NCI-H1417 treated with DMSO at 0.1 percent for 48 hours (cell line): ENCODE measurements at places on chromosomes 2 and 18.

GRCh38 chr2:7146151-7146550, 228.9 kb downstream of the RNF144A start:
- DNase-seq = no peak

GRCh38 chr2:121136323-121136722, 148.7 kb downstream of the TFCP2L1 start:
- no peak for DNase-seq

DNA sequence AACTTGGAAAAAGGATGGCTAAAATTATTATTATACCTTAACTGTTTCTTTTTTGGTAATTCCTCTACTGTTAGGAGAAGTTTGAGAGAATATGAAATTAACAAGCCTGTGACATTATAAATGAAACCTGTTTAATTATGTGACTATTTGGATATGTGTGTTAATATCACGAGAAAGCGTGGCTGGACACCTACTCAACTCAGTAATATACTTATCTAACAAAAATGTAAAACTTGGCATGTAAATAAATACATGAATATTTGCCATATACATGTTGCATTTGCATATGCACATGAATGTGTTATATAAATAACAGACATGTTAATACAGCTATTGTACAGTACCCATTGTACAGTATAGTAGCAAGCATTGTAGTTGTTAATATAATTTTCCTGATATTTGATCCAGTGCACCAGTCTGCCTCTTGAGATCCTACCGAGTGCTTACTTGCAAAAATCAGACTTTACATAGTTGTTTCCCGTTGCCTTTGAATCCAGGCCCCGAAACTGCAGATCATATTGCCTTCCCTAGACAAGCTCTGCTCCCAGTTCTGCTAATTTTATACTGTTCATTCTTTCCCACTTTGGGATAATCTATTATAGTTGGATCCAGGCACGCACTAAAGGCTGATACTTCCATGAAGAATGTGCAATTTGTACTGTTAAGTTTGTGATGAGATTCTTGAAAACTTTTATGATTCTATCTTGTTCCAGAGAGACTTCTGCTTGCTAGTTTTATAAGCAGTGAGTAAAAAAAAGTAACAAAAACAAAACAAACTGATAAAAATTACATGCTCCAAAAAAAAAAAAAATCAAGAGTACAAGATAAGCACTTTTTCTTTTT, 395.6 kb downstream of the ARHGAP15 start:
- no peak for DNase-seq

DNA sequence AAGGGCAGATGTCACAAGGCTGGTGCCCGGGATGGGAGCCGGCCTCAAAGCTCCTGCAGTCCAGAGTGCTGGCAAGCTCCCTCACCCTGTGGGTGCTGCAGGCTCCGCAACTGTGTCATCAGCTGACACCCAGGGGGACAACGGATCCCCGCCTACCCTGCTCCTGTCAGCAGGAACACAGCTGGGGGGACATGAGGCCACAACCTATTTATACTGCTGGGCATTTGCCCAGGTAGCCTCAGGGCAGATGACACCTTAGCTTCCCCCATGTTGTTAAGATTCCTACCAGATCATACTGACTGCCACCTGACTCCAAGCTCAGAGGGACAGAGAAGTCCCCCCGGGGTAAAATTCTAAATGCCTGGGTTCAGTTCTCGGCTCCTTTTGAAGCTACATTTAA, 1.2 kb downstream of the ANKRD23 start:
- DNase-seq = no peak

DNA sequence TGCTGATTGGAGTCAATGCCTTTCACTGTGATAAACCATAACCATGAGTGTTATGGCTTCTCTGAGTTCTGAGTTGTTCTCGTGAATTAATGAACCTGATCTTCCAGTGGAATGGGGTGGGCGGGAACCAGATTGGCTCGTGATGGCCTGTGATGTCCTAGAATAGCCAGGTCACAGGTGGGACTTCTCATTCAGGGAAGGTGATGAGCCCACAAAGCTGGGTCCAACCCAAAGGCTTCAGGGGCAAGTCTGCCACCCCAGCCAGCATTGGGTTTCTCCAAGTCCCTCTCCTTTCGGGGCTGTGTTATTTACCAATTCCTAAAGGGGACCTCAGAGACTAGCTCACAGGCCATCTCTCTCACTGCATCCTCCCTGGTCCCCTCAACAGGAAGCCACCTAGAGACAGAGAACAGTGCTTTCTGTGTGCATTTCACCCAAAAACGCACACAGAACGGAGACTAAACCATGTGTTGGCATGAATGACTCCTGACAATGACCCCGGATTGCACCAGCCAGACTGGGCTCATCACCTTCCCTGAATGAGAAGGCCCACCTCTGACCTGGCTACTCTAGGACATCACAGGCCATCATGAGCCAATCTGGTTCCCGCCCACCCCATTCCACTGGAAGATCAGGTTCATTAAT, 85.5 kb downstream of the MALT1 start:
- no peak for DNase-seq

DNA sequence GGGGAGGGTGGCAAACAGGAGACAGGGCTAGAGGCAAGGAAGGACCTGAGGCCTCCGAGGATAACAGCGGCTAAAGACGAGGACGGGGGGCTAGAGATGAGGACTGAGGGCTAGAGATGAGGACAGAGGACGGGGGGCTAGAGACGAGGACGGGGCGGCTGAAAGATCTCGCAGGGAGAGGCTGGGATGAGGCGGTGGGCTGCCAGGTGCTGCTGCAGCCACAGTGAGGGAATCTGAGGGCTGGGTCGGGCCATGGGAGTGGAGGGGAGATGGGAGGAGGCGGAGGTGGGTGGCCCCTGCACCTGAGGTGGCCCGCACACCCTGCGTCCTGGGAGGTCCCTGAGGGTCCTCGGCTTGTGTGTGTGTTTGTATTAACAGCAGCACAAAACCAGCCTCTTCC, 350.2 kb upstream of the SALL3 start:
- DNase-seq = no peak

DNA sequence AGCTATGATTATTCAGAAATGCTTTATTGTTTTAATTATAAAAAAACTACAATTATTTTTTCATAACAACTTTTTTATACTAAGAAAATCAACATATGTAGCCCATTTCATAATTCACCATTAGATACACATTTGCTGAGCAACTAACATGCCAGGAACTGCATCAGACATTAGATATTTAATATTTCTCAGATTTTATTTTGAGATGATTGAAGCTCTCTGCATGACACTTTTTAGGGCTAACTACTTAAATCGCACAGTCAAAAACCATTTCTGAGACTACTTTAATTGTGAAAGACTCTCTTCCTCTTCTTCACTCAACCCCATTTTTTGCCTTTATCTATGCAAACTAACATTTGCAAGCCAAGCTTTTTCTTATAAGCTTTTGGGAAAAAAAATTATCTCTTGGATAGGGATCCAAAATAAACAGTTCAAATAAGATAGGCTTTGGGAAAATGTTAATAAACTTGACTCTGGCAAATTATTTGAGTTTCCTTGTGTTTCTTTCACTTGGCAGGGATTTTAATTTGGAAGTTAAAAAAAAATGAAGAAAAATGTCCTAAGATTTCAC, 9.1 kb upstream of the COL3A1 start:
- DNase-seq = no peak

DNA sequence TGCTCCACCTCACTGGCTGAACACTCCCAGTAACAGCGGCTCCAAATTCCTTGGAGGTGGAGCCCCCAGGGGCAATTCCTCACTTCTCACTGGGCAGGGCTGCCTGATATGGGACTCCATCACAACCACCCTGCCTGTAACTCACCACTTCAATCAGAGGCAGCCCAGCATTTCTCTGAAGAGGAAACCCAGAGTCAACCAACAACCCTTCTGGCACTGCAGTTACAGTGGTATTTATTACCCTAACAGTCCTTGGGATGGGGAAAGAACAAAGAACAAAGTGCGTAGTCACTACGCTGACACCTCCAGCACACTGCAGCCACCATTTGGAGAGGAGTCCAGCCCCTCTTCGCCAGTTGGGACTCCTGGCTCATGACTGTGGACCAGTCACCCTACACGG, 85.7 kb upstream of the GALNT13 start:
- DNase-seq = no peak

DNA sequence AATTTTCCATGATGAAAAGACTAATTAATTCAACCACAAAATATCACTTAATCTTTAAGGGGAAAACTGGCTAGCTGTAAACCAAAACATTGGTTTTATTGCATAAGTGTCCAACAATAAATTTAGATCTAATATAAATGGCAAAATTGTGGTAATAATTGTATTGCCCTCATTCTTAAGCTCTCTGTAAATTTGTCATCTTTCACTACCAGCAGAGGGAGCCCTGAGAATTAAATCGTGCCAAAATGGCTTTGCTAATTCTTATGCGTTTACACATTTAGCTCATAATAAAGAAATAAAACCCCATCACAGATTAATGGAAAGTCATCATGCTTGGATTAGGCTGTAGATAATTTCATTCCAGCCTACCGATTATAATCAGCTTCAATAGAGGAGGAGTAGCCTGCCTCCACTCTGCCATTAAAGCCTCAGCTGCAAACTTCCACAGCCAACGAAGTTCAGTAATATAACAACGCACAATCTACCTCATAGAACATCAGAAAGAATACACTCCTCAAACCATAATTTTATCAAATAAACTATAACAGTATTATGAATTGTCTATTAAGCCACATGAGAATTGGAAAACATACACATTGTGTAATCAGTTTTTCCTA, 70.0 kb upstream of the ATP5MC3 start:
- DNase-seq = peak; percentile 10

DNA sequence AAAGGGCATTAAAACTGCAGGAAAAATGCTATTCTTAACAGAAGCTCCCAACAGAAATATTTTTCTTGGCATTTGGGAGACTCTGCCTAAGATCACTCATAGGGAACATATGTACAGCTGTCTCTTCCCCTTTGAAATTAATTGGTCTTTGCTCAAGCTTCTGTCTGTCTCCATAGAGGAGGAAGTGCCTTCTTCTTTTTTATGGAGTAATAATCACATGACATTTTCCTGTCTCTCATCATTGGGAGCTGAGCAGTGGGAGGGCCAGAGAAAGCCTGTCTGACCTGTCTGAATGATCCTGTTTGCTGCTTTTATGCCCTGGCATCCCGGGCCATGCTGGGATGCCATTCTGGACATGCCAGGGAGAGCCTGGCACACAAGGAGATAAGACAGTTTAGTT, 145.6 kb downstream of the AQP4 start:
- DNase-seq = no peak

DNA sequence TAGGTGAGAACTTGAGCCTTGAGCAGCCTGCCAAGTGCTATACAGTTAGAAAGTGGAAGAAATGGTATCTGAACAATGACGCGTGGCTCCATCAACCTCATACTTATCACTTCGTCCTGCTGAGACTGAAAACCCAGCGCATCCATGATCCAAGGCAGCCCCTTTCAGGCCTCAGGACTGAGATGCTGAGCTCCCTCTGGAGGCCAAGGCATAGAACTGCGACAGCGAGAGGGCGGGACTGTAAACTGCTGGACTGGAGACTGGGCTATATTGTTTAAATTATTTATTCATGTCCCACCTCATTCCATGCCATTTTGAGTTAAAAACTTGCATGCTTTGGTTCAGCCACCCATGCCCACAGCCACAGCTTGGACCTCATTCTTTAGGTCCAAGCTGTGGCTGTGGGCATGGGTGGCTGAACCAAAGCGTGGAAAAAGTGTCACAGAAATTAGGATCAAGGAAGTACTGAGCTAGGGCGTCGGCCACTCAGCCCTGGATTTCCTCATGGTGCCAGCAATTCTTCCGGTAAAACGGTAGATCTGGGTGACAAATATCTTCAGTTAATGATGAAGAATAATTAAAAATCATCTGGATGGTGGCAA, 195.5 kb downstream of the L3MBTL4 start:
- DNase-seq = no peak

DNA sequence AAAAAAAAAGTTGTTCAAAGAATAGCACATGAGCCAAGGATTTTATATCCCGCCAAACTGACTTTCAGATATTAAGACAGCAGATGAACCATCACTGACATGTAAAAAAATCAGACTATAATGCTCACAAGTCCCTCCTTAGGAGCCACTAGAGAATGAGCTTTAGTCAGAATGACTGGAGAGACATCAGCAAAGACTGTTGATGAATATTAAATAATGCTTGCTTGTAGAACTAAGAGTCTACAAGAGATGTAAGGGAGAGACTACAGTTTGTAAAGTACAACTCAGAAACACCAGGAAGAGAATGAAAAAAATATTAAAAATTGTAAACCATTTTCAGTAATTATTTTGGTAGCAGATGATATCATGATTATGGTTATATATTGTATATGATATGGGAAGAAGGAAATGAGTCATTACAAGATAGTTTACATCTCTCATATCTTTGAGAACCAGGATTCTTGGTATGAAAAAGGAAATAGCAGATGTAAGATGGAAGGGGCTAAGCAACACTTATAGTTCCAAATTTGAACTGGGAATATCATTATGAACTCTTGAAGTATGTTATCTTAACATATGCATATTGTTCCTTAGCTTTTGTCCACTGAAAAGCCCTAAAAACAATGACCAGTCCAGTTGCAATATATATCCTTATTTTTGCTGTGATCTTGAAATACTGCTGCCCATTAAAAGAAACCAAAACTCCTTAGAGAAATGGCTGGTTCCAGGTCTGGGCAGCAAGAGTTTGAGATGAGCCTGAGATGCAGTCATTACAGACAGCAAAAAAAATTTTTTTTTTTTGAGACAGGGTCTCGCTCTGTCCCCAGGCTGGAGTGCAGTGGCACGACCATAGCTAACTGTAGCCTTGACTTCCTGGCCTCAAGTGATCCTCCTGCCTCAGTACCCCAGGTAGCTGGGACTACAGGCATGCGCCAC, 55.7 kb downstream of the PTPN2 start:
- DNase-seq = no peak

- no peak for DNase-seq
These were observed 211.0 kb upstream of the NT5C1B start for GRCh38 chr2:18800240-18800971.

DNA sequence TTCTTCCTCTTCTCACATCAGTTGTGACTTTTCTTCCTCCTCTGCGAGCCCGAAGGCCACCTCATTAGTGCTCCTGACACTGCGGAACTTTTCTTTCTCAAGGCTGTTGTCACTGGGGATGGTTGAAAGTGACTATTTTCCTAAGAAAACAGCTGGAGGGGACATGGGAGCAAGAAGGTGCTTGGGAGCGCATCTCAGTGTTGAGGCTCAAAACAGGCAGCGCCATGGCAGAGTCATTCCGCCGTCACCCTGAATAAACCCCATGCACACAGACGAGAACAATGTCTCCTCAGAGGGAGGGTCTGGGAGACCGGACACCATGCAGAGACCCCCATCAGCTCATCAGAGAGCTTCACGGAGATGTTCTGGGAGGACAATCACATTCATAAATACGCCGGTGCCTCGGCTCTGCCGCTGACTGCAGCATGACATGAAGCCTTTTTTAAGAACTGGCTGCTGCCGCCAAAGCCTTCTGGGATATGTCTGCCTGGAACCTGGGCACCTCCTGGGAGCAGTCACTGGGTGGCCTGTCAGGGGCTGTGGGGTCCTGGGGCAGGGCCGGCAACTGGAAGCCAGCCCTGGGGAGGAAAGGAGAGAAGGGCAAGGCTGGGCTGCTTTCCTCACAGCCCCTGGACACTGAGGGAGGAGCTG, 19.2 kb downstream of the ATOH8 start:
- no peak for DNase-seq
